ENCODE measurements at places on chromosomes 2 and 18. TPM values are rescaled to one million over a fixed set of nuclear protein-coding genes. Genes with fewer than 3 reads are reported as not detected.

CRYGC gene
- total RNA-seq, result not detected

CXCR1 gene
- total RNA-seq, result not detected

B3GNT7 gene
- 0.53 TPM for total RNA-seq

EXOC6B gene
- total RNA-seq, result 18.7 TPM

PPIL3 gene
- 36.4 TPM for total RNA-seq

PPP1R7 gene
- 53.8 TPM for total RNA-seq

CAPN14 gene
- total RNA-seq, result 0.54 TPM

MAB21L4 gene
- not detected for total RNA-seq

MARCHF4 gene
- not detected for total RNA-seq

EGR4 gene
- total RNA-seq, result 0.28 TPM

MOCOS gene
- total RNA-seq, result 0.05 TPM

SERPINB10 gene
- total RNA-seq, result not detected

UGT1A10 gene
- not detected for total RNA-seq

KCNJ3 gene
- total RNA-seq, result not detected

Measured in T-cell (primary cell).